ENCODE measurements at places on chromosomes 16 and 17. TPM values are rescaled to one million over a fixed set of nuclear protein-coding genes. Genes with fewer than 3 reads are reported as not detected.
A peak's percentile ranks its signal among the peaks of the same experiment; 100 is the strongest.

The LCAT gene
- total RNA-seq, result 12.4 TPM

DNA sequence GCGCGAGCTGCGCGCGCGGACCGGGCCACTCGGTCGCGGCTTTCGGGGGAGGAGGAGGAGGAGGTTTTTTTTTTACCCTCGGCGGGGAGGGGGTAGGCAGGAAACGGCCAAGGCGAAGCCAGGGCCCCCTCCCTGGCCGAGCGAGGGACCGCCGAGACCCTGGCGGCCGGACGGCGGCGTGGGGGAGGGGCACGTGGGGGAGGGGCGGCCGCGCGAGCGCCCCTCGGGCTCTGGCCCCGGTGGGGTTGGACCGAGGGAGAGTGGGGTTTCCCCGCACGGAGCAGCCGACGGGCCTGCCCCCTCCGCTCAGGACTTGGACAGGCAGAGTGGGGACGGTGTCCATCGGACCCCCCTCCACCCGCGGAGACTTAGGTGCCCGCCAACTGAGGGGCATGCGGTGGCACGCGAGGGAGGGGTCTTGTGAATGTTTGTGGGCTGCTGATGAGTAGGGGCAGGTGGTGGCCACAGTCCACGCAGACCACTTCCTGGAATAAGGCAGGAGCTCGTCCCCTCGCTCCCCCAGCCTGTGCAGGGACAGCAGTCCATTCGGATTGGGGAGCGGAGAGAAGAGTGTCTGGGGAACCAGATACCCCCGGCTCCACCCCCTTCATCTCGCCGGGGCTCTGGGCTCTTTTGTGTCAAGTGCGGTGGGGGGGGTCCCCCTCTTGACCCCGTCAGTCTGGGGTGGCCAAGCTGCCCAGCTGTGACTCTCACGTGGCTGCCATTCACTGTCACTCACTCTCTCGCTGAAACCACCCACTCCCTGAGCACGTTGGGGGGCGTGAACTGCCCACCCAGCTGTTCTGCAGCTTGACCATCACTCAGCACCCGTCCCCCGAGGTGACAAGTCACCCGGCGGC, 3.0 kb upstream of the CHD3 start:
- H3K27ac ChIP-seq, result peak overlapping the region; percentile 99
- H3K27me3 ChIP-seq, result no peaks in the 10 kb centered on the region
- H3K4me1 ChIP-seq, result peaks cover 59% of the 10 kb centered on the region

The TP53TG3B gene
- not detected for total RNA-seq

- no peaks in the 10 kb centered on the region for H3K36me3 ChIP-seq
- no peaks in the 10 kb centered on the region for H3K4me1 ChIP-seq
- H3K27ac ChIP-seq, result no peak overlapping the region
- H3K27me3 ChIP-seq, result no peaks in the 10 kb centered on the region
- no peak for DNase-seq
- H3K4me3 ChIP-seq, result no peak overlapping the region
These were observed 60.9 kb downstream of the MRTFB start for GRCh38 chr16:14131774-14132695.

The WFIKKN2 gene
- total RNA-seq, result not detected

DNA sequence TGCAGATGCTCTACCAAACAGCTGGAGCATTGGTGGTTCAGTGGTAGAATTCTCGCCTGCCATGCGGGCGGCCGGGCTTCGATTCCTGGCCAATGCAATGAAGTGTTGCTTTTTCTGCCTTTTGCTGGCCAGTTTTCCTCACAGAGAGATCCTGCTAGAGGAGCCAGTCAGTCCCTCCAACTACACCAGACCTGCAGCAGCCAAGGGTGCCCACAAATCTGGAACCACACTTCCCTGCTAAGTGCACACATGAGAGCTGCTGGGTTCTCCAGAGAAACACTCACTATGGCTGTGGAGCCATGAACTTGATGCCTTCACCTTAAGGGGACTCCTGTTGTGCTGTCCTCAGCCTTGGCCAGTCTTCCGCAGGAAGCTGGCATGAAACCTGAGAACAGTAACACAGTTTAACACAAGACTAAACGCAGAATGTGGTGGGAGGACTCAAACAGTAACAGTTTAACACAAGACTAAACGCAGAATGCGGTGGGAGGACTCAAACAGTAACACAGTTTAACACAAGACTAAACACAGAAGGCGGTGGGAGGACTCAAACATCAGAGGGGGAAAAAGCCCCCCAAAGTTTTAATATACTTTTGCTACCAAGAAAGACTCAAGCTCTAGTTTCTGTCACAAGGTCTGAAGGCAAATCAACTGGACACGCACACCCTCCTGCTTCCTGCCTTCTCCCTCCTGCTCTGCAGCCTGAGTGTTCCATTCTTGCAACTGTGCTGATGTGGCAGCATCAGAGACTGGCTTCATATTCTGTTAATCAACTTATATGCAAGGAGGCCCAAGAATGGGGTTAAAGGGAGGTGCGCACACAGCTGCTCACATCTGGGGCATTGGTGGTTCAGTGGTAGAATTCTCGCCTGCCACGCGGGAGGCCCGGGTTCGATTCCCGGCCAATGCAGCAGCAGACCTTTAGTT, 12.0 kb downstream of the VAC14 start:
- DNase-seq, result no peak
- H3K36me3 ChIP-seq, result peaks cover 11% of the 10 kb centered on the region
- H3K4me1 ChIP-seq, result no peaks in the 10 kb centered on the region
- H3K27me3 ChIP-seq, result no peaks in the 10 kb centered on the region
- H3K4me3 ChIP-seq, result no peak overlapping the region

- no peak for DNase-seq
- no peak overlapping the region for H3K4me3 ChIP-seq
- no peaks in the 10 kb centered on the region for H3K27me3 ChIP-seq
- peak overlapping the region; percentile 96 for H3K27ac ChIP-seq
- peaks cover 57% of the 10 kb centered on the region for H3K4me1 ChIP-seq
These were observed 15.2 kb upstream of the C17orf78 start for GRCh38 chr17:37360632-37361031.

GRCh38 chr17:79171188-79171587, 96.6 kb downstream of the ENGASE start:
- no peak for DNase-seq
- peaks cover 50% of the 10 kb centered on the region for H3K27me3 ChIP-seq
- no peak overlapping the region for H3K27ac ChIP-seq
- H3K4me1 ChIP-seq, result no peaks in the 10 kb centered on the region
- no peak overlapping the region for H3K4me3 ChIP-seq

The MAP2K6 gene
- 2.7 TPM for total RNA-seq

DNA sequence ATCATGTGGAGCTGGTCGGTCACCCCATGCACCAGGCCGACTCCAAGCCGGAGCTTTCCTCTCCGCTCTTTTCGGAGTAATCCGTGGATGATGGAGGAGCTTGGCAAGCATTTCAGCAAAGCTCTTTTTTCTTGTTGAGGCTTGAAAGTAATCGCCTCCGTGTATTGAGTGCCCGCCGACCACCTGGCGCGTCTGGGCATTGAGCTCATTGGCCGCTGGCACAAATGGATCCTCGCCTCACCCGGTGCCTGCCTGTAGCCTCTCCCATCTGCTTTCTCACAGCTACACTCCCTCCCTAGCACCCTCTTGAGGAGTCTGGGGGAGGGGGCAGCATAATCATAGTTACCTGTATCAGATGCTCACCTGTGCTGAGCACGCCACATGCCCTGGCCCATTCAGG, 148.9 kb downstream of the CMIP start:
- H3K27ac ChIP-seq, result peak overlapping the region; percentile 80
- peak overlapping the region; percentile 20 for H3K4me3 ChIP-seq
- no peak for DNase-seq
- H3K4me1 ChIP-seq, result peaks cover 49% of the 10 kb centered on the region
- H3K36me3 ChIP-seq, result peaks cover 24% of the 10 kb centered on the region

The OXLD1 gene
- total RNA-seq, result 42.0 TPM

DNA sequence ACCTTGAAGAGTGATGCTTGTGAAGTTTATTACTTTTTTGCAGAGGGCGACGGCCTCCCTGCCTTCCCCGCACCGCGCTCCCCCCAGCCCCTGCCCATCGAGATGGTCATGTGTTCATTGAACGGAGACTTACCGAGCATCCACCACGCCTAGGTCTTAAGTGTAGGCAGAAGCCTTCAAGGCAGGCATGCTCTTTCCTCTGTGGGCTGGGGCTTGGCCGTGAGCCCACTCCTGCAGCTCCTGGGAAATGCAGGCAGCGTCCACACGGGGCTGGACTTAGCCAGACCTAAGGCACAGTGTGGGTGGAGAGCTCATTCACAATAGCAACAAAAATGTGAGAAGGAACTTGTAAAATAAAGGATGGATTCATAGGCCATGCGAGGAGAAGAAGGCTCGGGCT, 19.2 kb downstream of the RNF213 start:
- H3K4me3 ChIP-seq, result no peak overlapping the region
- DNase-seq, result no peak
- H3K36me3 ChIP-seq, result peaks cover 78% of the 10 kb centered on the region
- H3K4me1 ChIP-seq, result peaks cover 38% of the 10 kb centered on the region
- no peak overlapping the region for H3K27ac ChIP-seq

- DNase-seq, result no peak
- H3K36me3 ChIP-seq, result no peaks in the 10 kb centered on the region
- no peak overlapping the region for H3K27ac ChIP-seq
- H3K4me3 ChIP-seq, result no peak overlapping the region
These were observed 536.3 kb upstream of the EEF2KMT start for GRCh38 chr16:5633845-5634440.

- no peak for DNase-seq
- no peaks in the 10 kb centered on the region for H3K27me3 ChIP-seq
- H3K4me3 ChIP-seq, result no peak overlapping the region
- H3K27ac ChIP-seq, result peak overlapping the region; percentile 64
These were observed 36.6 kb downstream of the ANKRD11 start for GRCh38 chr16:89453501-89454321.

DNA sequence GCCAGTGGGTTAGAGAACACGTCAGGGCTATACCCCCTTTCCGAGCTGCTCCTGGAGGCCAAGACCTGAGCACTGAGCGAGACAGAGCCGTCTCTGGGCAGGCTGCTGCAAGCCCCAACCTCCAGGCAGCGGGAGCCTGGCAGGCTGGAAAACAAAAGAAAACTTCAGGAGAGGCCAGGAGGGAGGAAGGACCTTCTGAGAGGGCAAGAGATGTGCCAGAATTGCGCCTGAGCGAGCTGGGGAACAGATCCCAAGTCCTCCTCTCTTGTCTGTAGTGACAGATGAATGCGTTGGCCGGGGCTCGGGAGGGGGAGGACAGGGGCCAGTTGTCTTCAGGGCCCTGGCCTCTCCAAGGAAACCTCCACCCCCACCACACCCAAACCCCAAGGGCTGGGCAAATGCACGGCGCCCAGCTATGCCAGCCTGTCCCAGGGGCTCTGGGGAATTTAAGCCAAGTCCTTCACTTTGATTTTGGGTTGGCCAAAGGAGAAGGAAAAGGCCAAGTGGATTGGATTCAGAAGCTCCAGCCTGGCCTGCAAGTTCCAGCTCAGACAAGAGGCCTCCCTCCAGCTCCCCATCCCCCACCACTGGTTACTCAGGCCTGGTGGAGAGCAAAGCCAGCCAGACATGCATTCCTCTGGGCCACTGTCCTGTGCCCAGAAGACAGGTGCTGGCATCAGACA, 18.1 kb downstream of the SDK2 start:
- no peak overlapping the region for H3K4me3 ChIP-seq
- peak overlapping the region; percentile 56 for H3K27ac ChIP-seq
- no peaks in the 10 kb centered on the region for H3K27me3 ChIP-seq
- H3K4me1 ChIP-seq, result peaks cover 22% of the 10 kb centered on the region

- no peaks in the 10 kb centered on the region for H3K36me3 ChIP-seq
- DNase-seq, result no peak
- H3K27ac ChIP-seq, result peak overlapping the region; percentile 65
- H3K27me3 ChIP-seq, result no peaks in the 10 kb centered on the region
- H3K4me1 ChIP-seq, result peaks cover 49% of the 10 kb centered on the region
These were observed 15.2 kb downstream of the C1QTNF1 start for GRCh38 chr17:79039171-79039570.

DNA sequence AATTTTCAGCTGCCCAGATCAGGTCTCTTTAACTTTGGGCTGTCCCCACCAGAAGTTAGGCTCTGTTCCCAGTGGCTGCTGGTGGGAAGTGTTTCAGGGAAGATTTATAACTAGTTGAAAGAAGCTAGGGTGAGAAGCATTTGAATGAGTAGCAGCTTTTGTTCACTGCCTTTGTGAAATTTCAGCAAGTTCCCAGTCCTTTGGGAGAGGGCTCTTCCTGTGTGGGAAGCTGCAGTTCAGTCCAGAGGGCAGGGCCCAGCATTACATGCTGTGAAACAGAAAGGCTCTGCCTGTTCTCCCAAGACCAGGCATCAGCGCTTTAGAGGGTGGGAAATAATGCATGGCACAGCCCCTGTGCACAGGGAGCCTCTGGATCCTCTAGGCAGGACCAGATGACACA, 17.8 kb downstream of the PROCA1 start:
- H3K27me3 ChIP-seq, result no peaks in the 10 kb centered on the region
- peaks cover 85% of the 10 kb centered on the region for H3K36me3 ChIP-seq
- DNase-seq, result no peak
- H3K4me1 ChIP-seq, result no peaks in the 10 kb centered on the region

The SLC43A2 gene
- total RNA-seq, result 12.4 TPM

The COA3 gene
- 101 TPM for total RNA-seq

The KRT31 gene
- total RNA-seq, result 0.79 TPM

- peak within 1 kb of the TSS; percentile 49 for H3K4me3 ChIP-seq
- DNase-seq, result no peak
- H3K27ac ChIP-seq, result peak within 1 kb of the TSS; percentile 65
- H3K36me3 ChIP-seq, result no peaks in the 10 kb centered on the region
- peaks cover 11% of the 10 kb centered on the region for H3K4me1 ChIP-seq
- H3K27me3 ChIP-seq, result peaks cover 13% of the 10 kb centered on the region
These were observed at the start of gene MT1A for GRCh38 chr16:56637814-56638750. Gene MT1A, plus strand, starts transcription at chr16:56638666. Its CDS starts 73 bp downstream, at chr16:56638739.

DNA sequence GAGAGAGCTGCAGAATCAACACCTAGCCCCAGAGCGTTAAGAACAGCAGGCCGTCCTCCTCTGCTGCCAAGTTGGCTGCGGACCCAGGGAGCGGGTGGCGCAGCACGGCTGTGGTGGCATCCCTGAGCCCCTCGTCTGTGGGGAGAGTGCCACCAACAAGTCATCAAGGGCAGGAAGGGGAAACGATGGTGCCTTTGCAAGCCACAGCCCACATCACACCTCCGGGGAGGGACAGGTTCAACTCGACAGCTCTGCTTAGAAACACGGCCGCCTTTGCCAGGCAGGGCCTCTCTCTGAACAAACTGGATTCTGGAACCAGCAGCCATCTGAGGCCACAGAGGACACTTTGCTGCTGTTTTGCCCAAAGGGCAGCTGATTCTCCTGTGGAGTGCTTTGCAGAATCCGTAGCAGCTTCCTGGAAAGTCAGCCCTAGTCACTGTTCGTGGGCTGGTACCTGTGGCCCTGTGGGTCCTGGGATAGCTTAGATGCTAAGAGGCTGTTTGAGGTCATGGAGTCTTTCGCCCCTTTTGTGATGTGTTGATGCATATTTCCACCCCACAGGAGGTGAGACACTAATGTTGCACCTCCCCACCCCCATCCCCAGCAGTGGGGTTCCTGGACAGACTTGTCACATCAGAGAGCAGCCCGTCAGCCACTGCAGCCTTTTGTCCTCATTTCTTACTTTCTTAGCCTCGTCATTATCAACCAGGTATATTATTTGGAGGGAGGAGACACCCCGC, 270.6 kb downstream of the CPPED1 start:
- DNase-seq, result no peak
- no peaks in the 10 kb centered on the region for H3K36me3 ChIP-seq
- H3K27ac ChIP-seq, result no peak overlapping the region
- no peaks in the 10 kb centered on the region for H3K27me3 ChIP-seq
